ENCODE measurements at places on chromosomes 5 and 9. TPM values are rescaled to one million over a fixed set of nuclear protein-coding genes. Genes with fewer than 3 reads are reported as not detected.

Gene GNAQ
- 12.8 TPM for total RNA-seq

Gene ERAP2
- total RNA-seq = 74.0 TPM

Gene EGFLAM
- not detected for total RNA-seq

Gene CEMIP2
- 89.1 TPM for total RNA-seq

Gene STK32A
- not detected for total RNA-seq

Gene PCDHB14
- not detected for total RNA-seq

Gene BTNL8
- 0.40 TPM for total RNA-seq

Gene LYSMD3
- 17.0 TPM for total RNA-seq

Gene LCN9
- total RNA-seq = not detected

Gene TAF1L
- total RNA-seq = 0.06 TPM

Gene ADAMTS6
- 1.4 TPM for total RNA-seq

Gene GAS1
- 0.28 TPM for total RNA-seq

Gene ST8SIA4
- total RNA-seq = 73.7 TPM

Gene KIF24
- 7.1 TPM for total RNA-seq

Gene RNF20
- 46.2 TPM for total RNA-seq

Gene CDH18
- total RNA-seq = not detected

Gene NR2F1
- total RNA-seq = not detected

Gene NDUFS6
- 13.0 TPM for total RNA-seq

Gene FBP1
- total RNA-seq = 0.50 TPM

Gene NRG2
- 0.11 TPM for total RNA-seq

Gene TMC1
- 0.41 TPM for total RNA-seq
